Jurkat, Clone E6-1 (cell line): ENCODE measurements at places on chromosomes 2 and 18.

DNA sequence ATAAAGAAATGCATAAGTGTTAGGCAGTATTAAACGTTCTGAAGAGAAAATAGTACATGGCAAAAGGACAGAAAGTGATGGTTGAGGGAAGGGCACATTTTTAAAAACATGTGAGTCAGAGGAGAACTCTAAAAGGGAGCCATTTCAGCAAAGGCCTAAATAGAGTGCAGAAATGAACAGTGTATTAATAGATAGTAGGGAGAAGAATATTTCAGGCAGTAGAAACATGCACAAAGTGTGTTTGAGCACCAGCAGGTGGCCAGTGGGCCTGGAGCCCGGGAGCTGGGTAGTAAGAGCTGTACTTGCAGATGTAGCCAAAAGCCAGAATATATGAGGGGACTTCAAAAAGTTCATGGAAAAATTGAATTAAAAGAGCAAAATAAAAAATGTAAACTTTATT is 288.1 kb upstream of the FIGN start:
- DNase-seq, result no peak

DNA sequence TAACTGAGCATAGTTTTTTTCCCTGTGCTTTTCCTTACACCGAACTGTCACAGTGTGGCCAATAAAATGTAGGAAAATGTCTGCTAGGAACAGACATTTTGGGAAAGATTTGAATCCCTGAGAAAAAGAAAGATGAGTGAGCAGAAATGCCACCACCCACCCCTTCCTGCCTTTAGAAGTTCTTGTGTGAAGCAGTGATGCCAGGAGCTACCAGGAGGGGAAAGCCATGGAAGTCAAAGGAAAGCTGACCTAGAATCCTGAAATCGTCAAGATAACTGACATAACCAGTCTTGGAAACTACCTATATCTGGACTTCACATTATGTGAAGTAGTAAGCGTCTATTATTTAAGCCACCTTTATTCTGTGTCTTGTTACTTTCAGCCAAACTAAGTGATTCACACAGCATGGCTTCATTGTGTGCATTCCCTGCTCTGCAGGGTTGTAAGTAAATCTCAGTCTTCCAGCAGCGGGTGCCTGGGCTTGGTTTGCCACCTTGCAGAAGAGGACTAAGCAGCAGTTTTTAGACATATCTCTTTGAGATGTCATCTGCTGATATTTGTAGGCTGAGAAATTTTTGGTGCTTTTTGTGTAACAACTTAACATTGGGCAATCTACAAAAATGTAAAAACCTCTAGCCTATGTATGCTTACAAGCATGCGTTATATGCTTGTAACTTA is 11.2 kb upstream of the SPRED2 start:
- DNase-seq, result no peak

- no peak for DNase-seq
Observed at GRCh38 chr2:42928692-42929545, 136.5 kb upstream of the HAAO start.

GRCh38 chr2:59217360-59217759 is 976.2 kb upstream of the FANCL start:
- no peak for DNase-seq

DNA sequence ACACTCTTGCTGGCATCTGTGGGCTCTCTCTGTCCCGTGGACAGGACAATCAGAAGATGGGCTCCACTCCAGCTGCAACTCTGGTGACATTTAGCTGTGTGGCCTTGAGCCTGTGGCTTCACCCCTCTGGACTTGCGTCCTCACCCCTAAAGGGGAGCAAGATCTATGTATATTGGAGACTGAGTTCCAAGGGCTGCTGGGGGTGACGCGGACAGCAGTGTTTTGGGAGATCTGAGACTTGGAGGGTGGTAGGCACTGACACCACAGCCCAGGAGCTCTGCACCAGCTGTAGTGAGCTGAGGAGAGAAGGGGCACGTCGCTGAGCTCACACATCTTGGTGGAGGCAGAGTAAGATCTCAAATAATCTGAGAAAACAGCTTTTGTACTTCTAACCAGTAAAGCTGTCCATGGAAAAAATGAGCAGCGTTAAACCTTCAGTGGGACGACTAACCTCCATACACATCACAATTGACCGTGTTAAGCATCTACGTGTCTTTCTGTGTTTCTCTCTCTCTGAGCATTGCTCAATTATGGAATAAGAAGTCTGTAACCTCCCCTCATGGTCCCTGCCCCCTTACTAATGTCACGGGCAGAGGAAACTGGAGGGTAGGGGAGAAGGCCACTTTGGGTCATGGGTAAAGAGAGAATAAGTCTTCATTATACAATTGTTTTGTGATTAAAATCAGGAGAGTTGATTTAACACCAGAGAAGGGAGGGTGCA is 85.8 kb downstream of the SH3RF3 start:
- DNase-seq, result no peak

- no peak for DNase-seq
Observed at GRCh38 chr2:199216253-199216652, 241.5 kb downstream of the SATB2 start.

DNA sequence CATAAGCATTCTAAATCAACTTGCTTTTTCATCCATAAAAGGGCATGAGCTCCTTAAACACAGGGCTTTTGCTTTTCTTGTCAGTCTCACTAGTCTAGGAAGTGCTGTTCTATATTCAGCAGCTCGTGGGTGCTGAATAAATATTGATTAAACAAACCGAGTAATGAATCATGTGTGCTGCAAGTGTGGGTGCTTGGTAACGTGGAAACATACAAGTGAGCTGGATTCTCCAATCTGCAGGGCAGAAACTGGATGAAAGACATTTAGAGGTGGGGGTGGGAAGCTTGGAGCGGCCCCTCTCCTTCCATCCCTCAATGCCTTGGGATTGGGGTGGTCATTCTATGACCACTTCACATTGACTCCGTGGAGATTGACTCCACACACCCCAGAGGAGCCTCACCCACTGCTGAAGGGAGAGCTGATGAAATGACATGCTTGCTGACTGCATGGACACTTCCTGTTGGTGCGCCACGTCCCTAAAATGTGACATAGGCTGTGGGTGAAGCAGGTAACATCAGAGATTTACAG is 114.6 kb downstream of the DOCK10 start:
- DNase-seq, result peak; percentile 78

GRCh38 chr2:155866477-155866876 is 466.0 kb downstream of the NR4A2 start:
- no peak for DNase-seq

- DNase-seq, result no peak
Observed at GRCh38 chr2:241895712-241896641, 26.4 kb downstream of the RTP5 start.

GRCh38 chr2:64658269-64658668 is 4.6 kb upstream of the SERTAD2 start:
- no peak for DNase-seq

DNA sequence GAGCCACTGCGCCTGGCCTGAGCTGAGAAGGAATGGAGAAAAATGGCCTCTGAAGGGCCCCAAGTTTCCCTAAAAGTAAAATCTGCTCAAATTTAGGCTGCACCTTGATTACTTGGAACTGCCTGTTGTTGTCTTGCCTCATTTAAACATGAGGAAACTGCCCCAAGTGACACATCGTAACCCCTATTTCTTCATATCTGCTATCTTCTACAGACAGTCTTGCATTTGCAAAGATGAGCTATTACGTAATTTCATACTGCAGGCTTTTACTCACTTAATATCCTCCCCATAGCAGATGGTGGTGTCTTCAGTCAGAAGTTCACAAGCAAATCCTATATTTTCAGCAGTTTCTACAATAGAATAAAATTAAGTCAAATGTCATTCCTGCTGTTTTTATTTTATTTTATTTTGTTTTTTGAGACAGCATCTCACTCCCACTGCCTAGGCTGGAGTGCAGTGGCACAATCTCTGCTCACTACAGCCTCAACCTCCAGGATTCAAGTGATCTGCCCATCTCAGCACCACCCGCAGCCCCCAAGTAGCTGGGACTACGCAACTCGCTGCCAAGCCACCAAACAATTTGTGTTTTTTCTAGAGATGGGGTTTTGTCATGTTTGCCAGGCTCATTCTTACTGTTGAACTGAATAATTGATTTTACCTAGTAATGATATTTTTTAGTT is 45.3 kb upstream of the NARS1 start:
- no peak for DNase-seq

DNA sequence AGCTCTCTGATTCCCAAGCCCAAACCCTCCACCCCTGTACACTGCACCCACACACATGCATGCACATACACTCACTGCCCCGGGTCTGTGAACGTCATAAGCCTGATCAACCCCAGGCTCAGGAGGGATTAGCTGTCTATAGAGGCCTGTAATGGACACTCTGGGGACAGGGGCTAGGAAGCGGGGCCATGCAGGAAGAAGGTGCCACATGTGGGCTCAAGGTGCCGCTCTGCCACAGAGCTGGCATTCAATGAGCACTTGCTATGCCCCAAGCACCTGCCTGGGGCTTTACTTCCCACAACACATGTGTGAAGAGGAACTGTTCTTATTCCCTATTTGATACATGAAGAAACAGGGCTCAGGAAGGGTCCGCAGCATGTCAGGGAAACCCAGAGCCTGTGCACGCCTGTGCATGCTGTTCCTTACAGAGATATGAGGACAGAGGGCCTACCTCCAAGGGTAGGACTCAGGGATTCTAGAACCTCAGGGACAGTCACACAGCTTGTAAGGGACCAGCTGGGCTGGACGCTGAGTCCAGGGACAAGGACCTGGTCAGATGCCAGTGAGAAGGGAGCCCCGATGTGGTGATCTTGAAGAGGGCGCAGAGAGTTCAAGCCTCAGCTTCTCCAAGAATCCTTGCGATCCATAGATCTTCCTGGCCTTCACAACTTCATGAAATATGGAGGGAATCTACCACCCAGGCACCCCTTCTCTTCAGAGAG is 5.0 kb downstream of the BIN1 start:
- DNase-seq, result no peak

DNA sequence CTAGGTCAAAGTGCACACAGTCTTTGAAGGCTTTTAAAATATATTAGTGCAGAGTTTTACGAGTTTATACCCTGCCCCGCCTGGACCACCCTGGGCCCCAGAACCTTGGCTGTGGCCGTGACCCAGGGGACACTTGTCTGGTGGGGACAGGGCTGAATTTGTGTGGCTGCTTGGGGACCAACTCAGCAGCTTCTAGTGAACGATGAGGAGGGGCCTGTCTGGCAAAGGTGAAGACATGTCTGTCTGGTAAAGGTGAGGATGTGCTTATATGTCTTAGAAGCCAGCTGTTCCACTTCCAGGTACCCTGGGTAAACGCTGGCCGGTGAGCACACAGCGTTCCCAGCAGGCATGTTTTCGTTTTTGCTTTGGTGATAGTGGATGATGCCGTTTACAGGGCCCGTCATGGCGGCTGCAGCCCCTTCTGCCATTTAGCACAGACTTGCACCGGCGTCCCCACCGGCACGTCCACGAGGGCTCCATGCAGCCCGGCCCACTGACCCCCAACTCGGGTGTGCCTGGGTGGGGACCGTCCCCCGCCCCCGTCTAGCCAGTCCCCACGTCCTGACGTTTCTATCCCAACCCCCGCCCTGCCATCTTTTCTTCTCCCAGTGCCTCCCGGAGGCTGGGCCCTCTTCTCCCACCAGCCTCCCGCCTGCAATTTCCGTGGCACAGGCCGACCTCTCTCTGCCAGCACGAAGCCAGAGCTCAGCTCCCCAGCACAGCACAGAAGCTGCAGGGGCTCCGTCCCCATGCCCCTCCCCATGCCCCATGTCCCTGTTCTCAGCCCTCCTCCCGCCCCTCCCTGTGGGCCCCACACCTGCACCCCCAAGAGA is 67.8 kb downstream of the SLC66A2 start:
- no peak for DNase-seq

- DNase-seq, result no peak
Observed at GRCh38 chr2:222568865-222569264, 87.0 kb downstream of the FARSB start.

DNA sequence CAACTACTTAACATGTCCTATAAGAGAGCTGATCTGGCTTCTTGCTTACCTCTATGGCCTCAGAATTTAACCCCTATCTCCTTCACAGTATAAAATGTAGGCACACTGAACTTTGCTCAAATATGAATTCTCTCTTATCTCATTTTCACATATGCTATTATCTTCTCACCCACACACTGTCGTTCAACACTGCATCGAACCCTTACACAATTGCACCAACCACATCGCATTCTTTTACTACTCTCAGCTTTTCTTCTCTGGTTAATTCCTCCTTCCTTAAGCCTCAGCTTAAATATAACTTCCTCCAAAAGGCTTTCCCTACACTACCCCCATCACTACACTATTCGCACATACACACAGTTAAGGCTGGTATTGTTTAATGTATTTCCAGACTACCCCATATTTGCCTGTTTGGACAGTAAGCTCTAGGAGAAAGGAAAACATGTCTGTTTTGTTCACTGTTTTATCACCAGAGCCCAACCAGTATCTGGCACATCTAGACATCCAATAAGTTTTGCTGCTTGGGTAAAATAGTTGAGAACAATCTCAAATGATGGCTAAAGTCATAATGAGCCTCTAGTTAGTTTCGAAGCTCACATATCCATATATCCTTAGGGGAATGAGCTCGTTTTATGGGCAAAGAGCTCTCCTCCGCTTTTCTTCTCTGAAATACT is 47.7 kb downstream of the HIBCH start:
- no peak for DNase-seq

DNA sequence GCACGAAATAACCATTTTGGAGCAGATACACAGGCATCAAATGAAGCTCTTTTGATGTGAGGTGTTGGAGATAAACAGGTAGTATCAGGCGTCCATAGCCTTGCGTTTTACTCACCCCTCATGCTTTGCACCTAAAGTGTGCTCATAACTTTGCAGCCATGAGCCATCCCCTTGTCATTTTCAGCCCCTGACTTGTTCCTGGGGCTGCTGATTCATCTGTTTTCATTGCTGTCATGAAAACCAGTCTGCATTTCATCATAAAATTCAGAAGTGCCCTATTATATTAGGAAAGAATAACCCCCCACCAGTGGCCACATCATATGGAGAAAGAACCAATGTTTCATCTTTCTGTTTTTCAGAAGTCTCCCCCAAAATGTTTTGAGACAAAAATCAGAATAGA is 329.7 kb upstream of the NRP2 start:
- DNase-seq, result no peak

GRCh38 chr2:224217962-224218347 is 178.9 kb upstream of the SERPINE2 start:
- DNase-seq, result no peak

DNA sequence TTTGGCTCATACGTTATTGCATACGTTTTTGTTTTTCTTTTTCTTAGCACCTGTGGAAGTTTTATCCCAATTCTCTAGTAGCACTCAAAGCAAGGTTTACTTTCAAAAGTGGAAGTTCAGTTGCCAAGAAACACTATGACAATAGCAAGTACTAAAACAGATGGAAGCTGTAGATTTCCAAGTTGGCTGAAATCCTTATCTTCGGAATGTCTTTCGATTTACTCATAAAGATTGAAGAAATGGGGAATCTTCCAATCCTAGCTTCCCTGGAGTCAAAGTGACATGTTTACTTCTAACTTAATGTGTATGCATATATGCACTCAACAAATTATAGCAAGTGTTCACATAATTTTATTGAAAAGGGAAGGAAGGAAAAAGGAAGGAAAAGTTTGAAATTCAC is 307.4 kb downstream of the CTNNA2 start:
- no peak for DNase-seq
